ENCODE measurements at places on chromosomes 5 and 9. TPM values are rescaled to one million over a fixed set of nuclear protein-coding genes. Genes with fewer than 3 reads are reported as not detected.

MCCC2 gene
- 52.5 TPM for total RNA-seq

KCNIP1 gene
- total RNA-seq = not detected

PNPLA7 gene
- total RNA-seq = 5.8 TPM

PPP3R2 gene
- not detected for total RNA-seq

SV2C gene
- not detected for total RNA-seq

NUP188 gene
- total RNA-seq = 14.8 TPM

SLC4A9 gene
- total RNA-seq = 0.21 TPM

C5orf58 gene
- not detected for total RNA-seq

SOX30 gene
- 0.44 TPM for total RNA-seq

CCDC180 gene
- 1.6 TPM for total RNA-seq

RAB14 gene
- total RNA-seq = 49.3 TPM

OGN gene
- 25.6 TPM for total RNA-seq

GALNT12 gene
- total RNA-seq = 1.1 TPM

ARL15 gene
- 22.7 TPM for total RNA-seq

PFDN1 gene
- total RNA-seq = 54.7 TPM

CKMT2 gene
- total RNA-seq = 742 TPM

SARDH gene
- 1.4 TPM for total RNA-seq

MCC gene
- 28.6 TPM for total RNA-seq

PCDHA10 gene
- total RNA-seq = 0.55 TPM

All from left cardiac atrium (tissue), 4 donors.